Stimulated activated CD8-positive, alpha-beta memory T cell treated with anti-CD3 and anti-CD28 coated beads, Interleukin-2, amount 100 ng/mL, for 1 hour (primary cell): ENCODE measurements at places on chromosomes 1 and 21.
A peak's percentile ranks its signal among the peaks of the same experiment; 100 is the strongest.

GRCh38 chr1:1324084-1324523 is 356 bp downstream of the INTS11 start:
- DNase-seq, result no peak

DNA sequence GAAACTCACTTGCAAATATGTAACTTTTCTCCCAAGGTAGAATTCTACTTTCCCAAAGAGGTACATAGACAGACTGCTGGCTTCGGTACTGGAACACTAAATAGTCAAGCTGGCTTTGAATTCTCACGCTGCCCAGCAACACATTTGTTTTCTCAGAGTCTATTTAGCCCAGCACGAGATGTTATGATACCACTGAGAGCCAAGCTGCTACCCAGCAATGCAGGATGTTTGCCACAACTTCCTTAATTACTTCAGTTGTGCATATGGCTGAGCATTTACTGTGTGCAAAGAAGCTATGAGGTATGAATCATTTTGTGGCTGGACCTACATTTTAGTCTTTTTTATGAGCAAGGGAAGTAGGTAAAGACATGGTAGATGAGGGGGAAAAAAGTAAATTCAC is 793.2 kb downstream of the PLA2G4A start:
- no peak for DNase-seq

DNA sequence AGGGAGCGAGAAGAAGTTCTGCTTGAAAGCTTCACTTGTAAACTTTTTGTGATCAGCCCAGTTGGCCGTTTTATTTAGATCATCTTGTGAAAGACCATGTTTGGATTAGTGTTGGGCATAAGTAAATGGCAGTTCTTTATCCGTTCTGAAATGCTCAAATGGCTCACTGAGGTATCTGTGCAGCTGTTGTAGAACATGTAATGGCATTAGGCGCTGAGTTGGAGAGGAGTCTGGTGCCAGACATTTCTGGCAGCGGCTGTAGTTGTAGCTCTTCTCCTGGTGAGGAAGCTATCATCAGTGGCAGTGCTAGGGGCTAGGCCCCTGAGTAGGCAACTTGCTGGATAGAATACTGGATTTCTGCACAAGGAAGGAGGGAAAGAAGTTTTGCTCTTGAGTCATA is 321.6 kb downstream of the LMO4 start:
- no peak for DNase-seq

DNA sequence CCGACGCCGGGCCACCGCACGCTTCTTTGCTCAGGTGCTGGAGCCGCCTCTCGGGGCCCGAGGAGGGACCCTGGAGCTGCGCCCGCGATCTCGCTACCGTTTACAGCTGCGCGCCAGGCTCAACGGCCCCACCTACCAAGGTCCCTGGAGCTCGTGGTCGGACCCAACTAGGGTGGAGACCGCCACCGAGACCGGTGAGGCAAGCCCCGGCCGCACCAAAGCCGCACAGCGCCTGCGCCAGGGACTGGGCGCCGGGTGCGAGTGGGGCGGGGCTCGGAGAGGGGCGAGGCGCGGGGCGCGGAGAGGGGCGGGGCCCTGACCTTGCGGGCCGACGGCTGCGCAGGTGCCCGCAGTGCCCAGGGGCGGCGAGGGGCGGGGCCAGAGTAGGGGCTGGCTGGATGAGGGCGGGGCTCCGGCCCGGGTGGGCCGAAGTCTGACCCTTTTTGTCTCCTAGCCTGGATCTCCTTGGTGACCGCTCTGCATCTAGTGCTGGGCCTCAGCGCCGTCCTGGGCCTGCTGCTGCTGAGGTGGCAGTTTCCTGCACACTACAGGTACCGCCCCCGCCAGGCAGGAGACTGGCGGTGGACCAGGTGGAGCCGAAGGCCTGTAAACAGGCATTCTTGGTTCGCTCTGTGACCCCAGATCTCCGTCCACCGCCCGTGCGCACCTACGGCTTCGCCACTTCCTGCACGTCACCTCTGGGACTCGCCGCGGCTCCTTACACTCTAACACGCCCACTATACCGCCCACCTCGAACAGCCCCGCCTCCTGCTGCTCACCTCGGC is 9.8 kb upstream of the CDC20 start:
- DNase-seq, result no peak

- DNase-seq, result no peak
These were observed 351.9 kb downstream of the ADGRL2 start for GRCh38 chr1:82152356-82153271.

DNA sequence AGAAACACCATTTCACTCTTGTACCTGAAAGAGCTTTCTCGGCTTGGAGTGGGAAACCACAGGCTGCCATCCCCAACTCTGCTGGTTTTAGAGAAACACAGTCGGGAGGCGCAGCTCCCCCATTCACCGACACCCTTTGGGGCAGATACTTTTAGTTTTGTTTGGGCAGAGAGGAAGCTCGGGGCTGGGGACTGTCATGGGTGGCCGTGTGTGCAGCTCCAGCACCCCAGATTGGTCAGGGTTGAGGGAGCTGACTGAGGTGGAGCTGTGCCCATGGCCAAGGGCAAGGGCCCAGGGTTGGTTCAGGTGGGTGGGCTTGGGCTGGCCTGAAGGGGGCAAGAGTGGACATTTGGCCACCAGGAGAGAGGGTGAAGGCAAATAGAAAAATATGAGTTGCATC is 163.1 kb downstream of the DYRK1A start:
- DNase-seq, result no peak

DNA sequence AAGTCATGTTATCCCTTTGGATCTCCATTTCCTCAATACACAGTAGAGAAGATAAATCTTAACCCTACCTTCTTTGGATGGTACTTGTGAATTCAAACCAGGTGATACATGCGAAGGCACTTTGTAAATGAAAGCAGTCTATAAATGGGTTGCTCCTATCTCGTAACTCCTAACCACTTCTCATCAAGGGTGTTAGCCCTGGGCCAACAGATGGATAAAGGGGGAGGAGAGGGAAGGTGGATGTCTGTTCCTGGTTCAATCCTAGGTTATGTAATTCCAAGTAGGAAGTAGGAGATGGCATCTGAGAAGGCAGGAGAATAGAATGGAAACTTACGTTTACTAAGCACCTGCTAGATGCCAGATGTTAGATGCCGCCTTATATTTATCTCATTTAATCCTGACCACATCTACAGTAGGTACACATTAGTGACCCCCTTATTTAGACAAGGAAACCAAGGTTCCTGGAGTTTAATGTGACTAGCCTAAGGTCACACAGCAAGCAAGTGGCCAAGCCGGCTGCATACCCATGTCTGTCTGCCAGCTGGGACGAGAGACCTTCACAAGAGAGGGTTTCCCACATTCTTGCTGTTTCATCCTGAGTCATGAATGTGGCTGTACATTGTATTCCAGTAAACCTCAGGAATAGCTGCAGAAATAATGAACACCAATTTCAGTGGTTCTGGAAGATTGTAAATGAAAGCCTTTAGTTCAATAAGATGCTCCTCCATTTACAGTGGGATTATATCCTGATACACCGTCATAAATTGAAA is 47.7 kb downstream of the ELAVL4 start:
- no peak for DNase-seq

GRCh38 chr1:108646648-108647269 is 14.1 kb downstream of the HENMT1 start:
- DNase-seq, result peak; percentile 64
